HT1080 (cell line): ENCODE measurements at places on chromosomes 1 and 21. TPM values are rescaled to one million over a fixed set of nuclear protein-coding genes. Genes with fewer than 3 reads are reported as not detected.
A peak's percentile ranks its signal among the peaks of the same experiment; 100 is the strongest.

GRCh38 chr1:153945795-153946621 lies 510 bp downstream of the DENND4B start:
- peak; percentile 66 for DNase-seq

DNA sequence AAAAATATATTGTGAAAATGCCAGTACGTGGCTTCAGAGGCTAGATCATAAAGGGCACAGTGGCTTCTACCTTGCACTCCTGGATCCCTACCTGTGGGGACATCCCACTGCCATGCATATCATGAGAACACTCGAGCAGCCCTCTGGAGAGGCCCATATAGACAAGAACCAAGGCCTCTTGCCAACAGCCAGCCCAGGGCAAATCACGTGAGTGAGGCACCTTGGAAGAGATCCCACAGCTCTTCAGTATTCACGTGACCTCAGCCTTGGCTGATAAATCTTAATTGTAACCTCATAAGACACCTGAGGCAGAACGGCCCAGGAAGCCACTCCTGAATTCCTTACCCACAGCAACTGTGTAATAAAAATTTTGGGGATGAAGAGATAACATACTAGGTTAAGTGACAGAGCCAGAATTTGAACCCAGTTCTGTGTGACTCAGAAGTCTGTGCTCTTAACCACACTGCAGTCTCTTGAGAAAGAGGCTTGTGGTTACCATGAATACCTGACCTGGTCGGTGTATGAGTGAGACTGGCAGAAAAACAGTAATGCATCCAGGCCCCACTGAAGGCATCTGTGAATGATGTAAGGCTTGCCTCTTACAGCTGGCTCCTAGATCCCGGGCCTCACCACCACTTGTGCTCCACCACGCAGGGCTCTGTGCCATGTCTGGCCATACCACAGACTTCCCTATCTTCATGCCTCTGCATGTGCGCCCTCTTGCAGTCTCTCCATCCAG lies 6.9 kb upstream of the A3GALT2 start:
- DNase-seq = peak; percentile 97

DNA sequence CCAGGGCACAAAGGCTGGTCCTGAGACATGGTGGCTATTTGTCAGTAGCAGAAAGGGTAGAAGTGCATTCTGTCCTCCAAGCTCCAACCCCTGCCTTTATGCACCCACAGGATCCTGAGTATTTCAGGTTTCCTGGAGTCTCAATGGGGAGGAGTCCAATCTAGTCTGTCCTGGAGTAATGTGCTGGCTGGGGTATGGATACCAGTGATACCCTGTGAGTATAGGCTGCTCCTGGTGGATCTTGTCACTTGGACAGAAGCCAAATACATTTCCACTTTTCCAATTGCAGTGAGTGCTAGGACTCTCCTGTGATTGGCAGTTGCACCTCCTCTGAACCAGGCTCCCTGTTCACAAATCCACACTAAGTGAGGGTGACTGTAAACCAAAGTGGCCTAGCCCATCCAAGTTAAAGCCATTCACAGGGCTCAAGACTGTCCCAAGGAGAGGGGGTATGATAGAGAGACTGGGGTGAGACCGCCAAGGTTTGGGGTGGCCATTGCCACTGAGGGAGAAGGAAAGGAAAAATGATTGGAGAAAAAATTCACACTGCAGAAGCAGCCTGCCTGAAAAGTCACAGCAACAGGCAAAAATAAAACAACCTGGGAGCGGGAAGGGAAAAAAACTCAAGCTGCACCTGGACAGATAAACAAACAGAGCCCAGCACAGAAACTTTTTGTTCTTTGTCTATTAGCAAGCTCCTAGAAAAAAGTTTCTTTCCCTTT lies 163.4 kb upstream of the ETV3 start:
- no peak for DNase-seq

DNA sequence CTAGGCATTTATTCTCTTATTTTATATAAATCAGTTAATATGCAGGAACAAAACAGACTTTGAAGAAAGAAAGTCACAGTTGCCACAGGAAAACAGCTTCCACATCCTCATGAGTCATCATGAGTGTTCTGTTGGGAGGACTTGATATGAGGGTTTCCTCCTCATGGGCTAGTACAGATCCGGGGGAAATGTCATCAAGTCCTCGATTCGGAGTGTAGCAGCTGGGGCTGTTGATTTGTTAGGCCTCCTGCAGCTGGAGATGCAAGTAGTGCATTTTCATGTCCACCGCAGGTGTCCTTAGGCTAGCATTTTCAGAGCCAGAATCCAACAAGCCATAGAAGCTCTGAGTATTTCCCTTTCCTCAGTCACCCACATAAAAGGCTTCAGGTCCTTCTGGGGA lies 36.7 kb downstream of the ADAM30 start:
- DNase-seq = peak; percentile 86

DNA sequence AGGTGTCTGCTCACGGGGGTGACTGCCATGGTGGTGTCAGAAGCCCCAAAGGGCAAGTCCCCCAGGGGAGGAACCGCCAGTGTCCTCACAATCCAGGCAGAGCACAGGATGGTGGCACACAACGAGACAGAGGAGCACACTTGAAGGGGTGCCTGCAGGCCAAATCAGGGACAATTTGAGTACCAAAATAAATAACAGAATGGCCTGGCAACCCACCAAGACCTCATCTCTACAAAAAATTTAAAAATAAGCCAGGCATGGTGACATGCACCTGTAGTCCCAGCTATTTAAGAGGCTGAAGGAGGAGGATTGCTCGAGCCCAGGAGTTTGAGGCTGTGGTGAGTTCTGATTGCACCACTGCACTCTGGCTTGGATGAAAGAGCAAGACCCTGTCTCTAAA lies 38.2 kb downstream of the TIAM1 start:
- no peak for DNase-seq

- DNase-seq = no peak
These were observed 48.5 kb upstream of the TSNAX start for GRCh38 chr1:231480008-231480407.

GRCh38 chr1:1069711-1070676 lies 4.1 kb downstream of the RNF223 start:
- no peak for DNase-seq

GRCh38 chr1:183989604-183990003 lies 47.9 kb downstream of the COLGALT2 start:
- DNase-seq = no peak

DNA sequence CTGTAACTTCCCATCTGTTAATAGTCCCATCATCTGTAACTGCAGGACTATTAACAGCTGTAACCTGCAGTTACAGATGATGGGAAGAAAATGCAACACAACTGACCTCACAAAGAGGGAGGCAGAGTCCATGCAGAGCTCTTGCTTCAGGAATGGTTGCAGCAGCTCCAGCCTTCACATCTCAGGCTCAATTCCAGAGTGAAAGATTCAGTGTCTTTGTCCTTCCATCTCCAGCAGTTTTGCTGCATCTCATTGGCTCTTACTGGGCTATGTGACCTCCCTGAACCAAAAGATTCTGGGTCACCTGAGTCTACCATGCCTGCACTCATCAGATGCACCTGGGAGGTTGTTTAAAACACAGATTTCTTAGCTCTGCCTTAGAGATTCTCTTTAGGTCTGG lies 686.7 kb downstream of the MATN1 start:
- DNase-seq = no peak

- no peak for DNase-seq
These were observed 10.5 kb downstream of the SPOCD1 start for GRCh38 chr1:31805318-31805717.

- no peak for DNase-seq
These were observed 16.6 kb downstream of the AGO3 start for GRCh38 chr1:35947547-35947946.

GRCh38 chr1:3467096-3468036 lies 12.9 kb downstream of the ARHGEF16 start:
- no peak for DNase-seq

DNA sequence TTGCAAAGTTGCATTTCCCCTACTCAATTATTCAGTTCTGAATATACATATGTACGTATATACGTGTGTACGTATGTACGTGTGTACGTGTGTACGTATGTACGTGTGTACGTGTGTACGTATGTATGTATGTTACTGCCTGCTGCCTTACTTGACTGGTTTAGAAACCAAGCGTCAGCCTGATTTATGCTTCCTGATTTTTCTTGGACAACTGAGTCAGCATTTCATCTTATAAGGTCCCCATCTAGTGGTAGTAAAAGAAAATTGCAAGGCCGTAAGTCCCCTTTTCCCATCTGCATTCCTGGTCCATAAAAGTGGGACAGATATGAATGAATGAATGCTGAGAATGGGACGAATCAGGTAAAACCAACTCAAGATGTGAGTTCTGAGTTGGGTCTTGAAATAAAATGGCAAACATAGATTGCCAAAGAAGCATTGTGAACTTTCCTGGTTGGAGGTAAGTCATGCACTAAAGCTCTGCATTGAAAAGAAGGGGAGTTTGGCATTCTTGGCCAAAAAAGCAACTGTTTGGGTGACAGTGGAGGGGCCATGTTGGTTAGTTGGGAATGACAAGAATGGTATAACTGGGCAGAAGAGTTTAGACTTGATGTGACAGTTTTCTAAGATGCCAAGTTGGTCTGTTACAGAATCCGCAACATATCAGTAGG lies 76.4 kb upstream of the DNAH14 start:
- DNase-seq = peak; percentile 45

The IGSF3 gene
- total RNA-seq = 11.1 and 14.0 TPM in 2 replicates

The KRTAP19-3 gene
- total RNA-seq = not detected in 2 replicates

The SEC16B gene
- total RNA-seq = 0.59 and 1.5 TPM in 2 replicates

The TMEM200B gene
- 0.07 and 0.56 TPM in 2 replicates for total RNA-seq

The SNX7 gene
- 30.9 and 36.1 TPM in 2 replicates for total RNA-seq

The FCRL5 gene
- total RNA-seq = not detected in 2 replicates

The CRP gene
- not detected in 2 replicates for total RNA-seq

The FLG2 gene
- total RNA-seq = not detected in 2 replicates
